ENCODE measurements at places on chromosomes 16 and 17. TPM values are rescaled to one million over a fixed set of nuclear protein-coding genes. Genes with fewer than 3 reads are reported as not detected.

GRCh38 chr16:56450275-56450985 lies 702 bp downstream of the NUDT21 start:
- no peak for DNase-seq

GRCh38 chr16:8694795-8695728 lies 20.6 kb downstream of the ABAT start:
- DNase-seq, result no peak

- DNase-seq, result no peak
Measured at GRCh38 chr16:58365623-58366022, 26.6 kb upstream of the GINS3 start.

The RNF43 gene
- 20.5 TPM for total RNA-seq
